ENCODE measurements at places on chromosomes 3 and 15. TPM values are rescaled to one million over a fixed set of nuclear protein-coding genes. Genes with fewer than 3 reads are reported as not detected.

CCDC54 gene
- not detected for total RNA-seq

FBXW12 gene
- 0.15 TPM for total RNA-seq

PRR20G gene
- total RNA-seq: not detected

MKRN3 gene
- 3.0 TPM for total RNA-seq

MOBP gene
- under 0.01 TPM for total RNA-seq

TRIM42 gene
- not detected for total RNA-seq

PROK2 gene
- not detected for total RNA-seq

ZNF774 gene
- 1.5 TPM for total RNA-seq

RNU5B-1 gene
- total RNA-seq: not detected

TRPM1 gene
- not detected for total RNA-seq

ARGFX gene
- not detected for total RNA-seq

RBPMS2 gene
- total RNA-seq: not detected
